Kidney epithelial cell (primary cell): ENCODE measurements at places on chromosomes 1 and 21.

- DNase-seq = no peak
Measured at GRCh38 chr21:17949421-17949820, 130.3 kb upstream of the C21orf91 start.

- DNase-seq = no peak
Measured at GRCh38 chr1:108055387-108055786, 90.4 kb upstream of the VAV3 start.

GRCh38 chr1:190098756-190099155, 378.9 kb downstream of the BRINP3 start:
- no peak for DNase-seq

- no peak for DNase-seq
Measured at GRCh38 chr21:32112195-32112594, 166.7 kb downstream of the MIS18A start.

GRCh38 chr1:212782422-212783154, 9.0 kb downstream of the NSL1 start:
- DNase-seq = no peak

DNA sequence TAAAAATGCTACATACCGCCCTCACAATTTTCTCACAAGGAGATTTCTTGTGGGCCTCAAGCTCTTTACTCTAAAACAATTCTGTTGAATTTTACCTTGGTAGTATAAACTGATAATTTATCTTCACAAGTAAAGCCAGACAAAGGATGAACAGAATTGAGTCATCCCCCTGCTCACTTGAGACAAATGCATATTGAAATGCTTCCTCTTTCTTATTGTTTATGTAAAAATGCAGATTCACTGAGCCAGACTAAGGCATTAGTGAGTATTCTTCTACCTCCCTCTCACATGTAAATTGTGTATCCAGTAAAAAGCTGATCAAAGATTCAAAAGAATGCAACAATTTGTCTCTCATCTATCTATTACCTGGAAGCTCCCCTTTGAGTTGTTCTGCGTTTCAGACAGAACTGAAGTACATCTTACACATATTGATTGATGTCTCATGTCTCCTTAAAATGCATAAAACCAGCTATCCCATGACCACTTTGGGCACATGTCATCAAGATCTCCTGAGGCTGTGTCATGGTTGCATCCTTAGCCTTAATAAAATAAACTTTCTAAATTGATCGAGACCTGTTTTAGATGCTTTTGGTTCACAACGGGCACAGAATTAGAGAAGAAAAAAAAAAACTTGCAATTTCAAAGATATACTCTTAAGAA, 743.1 kb upstream of the B3GALT2 start:
- no peak for DNase-seq

DNA sequence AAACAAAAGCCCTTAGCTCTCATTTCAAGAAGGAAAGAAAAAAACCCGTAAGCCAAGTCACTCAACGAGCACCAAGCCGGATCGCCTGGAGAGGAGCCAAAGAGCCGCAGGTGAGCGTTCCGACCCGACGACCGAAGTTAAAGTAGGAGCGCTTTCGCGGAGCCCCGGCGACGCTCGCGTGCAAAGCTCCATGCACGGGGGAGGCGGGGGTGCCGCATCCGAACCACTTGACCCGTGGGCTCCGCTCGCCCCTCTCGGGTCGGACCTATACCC, 382 bp downstream of the GPBP1L1 start:
- DNase-seq = no peak

DNA sequence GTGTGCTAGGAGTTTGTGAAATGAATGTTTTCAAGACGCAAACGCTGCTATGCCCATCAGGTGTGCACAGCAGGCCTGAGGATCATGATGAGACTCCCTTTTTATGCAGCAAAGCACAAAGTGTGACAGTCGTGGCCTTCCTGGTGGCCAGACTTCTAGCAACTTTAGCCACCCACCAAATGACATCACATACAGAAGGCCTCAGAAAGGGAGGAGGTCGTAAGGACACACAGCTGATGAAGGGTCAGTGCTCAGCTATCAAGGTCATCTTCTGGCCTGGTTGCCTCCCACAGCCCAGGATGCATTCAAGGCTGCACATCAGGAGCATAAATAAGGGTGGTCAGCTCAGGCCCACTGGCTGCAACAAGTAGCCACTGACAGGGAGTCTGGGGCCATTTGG, 36.6 kb downstream of the BMP8A start:
- no peak for DNase-seq

DNA sequence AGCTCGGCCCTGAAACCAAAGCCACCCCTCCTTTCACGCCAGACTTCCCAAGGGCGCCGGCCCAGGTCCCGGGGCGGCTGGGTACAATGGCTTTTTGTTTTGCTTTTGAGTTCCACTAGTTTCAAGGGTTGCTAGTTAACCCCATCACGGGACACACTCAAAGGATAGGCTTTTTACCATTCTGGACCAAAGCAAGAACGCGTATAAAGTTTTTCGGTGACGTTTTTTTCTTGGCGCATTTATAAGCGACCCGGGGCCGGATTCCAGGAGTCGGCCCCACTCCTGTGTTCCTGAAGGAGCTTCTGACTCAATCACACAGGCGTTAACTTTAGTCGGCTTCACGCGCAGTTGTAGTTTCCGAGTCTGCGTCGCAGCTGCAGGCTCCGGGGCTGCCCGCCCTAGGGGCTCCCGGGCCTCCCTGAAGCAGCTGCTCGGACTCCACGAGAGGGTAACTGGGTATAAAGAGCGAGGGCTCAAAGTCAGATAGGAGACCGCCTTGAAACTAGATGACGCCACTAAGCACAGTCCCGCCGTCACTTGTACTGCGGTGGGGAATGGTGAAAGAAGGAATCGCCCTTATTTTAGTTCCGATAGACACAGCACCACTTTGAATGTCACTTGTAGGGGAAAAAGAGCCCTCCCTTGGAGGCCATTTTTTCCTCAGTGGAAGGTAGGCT, 707 bp upstream of the KLHL21 start:
- DNase-seq = no peak

DNA sequence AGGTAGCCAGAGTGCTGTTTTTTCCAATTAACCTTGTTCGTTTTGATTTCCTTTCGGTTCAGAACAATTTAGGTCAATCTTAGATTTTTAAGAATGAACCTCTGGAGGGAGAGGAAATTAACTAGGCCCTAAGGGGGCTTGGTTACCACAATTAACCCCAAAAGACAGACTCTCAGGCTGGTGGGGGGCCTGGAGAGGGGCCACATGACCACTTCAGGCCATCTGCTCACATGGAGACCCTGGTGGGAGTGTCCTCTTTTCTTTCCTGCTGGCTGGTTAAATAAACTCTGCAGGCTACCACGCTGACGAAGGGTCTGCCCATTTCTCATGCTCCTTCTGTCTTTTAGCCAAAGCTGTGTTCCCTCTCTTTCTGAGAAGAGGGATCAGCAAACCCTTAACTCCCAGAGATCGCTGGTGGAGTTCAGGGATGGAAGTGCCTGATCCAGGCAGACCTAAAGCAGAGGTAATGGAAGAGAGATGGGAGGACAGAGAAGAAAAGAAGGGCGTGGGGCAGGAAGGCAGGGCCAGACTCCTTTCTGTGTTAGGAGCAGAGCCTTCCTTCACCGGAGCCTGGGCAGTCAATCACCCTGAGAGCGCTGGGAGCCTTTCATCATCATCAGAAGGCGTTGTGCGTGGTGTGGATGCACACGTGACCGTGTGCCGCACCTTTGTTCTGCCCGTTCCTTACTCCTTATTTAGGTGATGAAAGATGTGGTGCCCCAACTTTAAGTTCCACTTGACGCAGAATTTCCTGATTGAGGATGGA, 58.5 kb downstream of the KIF26B start:
- DNase-seq = no peak

DNA sequence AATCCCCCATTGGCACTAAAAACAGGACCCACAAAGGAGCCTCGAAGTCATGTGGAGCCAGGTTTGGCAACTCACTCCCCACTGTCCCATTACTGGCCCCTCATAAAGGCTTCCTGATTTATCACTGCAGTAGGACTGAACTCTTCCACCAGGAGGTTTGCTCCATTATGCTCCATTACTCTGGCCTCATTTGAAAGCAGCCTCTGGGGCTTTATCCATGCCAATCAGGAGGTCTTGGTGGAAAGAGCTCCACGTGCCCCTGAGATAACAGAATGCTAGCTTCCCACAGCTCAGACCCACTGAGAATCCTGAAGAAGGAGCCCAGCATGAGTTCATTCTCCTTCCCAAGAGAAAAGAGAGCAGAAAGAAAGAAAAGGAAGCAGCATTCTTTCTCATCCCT, 76.4 kb downstream of the HIVEP3 start:
- DNase-seq = no peak

- no peak for DNase-seq
Measured at GRCh38 chr1:192158181-192158580, at the start of gene RGS18. RGS18 (plus strand) TSS chr1:192158462; CDS start chr1:192158638, 176 bp downstream.

DNA sequence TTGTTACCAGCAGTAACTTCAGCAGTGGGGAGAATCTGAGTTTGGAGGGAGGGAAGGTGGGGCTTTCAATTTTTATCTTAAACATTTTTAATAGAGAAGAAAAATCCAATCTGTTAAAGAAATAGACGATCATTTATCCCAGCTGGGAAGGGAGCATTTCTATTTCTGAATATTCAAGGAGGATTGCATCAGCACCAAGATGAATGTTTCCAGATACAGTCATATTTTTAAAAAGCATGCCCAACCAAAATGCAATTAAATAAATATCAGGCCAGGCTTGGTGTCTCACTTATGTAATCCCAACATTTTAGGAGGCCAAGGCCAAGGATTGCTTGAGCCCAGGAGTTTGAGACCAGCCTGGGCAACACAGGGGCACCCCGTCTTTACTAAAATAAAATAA, 1.7 kb upstream of the ATP1A4 start:
- DNase-seq = no peak

- DNase-seq = no peak
Measured at GRCh38 chr1:154943649-154944400, 7.3 kb upstream of the PMVK start.

GRCh38 chr1:42164551-42165420, at the start of gene GUCA2A:
GUCA2A (minus strand) TSS chr1:42164745; CDS start chr1:42164712, 33 bp downstream.
- DNase-seq = no peak

GRCh38 chr1:109815809-109816174, 52.1 kb upstream of the EPS8L3 start:
- DNase-seq = no peak

GRCh38 chr21:34877485-34878128, 171.5 kb downstream of the RUNX1 start:
- no peak for DNase-seq
